ENCODE measurements at places on chromosomes 7 and 10.

DNA sequence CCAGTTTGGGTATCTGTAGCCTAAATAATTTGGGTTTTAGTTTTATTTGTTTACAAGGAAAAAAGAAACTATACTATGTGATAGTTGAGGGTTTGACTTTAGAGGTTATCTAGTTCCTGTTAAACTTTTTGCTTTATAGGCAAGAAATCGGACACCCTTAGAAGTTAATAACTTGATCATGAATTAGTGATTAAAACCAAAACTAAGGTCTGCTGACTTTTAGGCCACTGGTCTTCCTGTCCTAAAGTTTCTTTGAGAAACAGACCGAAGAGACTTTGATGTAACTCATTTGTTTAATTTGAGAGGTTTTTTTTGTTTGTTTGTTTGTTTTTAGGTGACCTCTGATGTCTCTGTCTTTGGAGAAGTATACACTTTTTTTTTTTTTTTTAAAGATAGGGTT is 59.7 kb downstream of the PHTF2 start:
- no peak for DNase-seq

DNA sequence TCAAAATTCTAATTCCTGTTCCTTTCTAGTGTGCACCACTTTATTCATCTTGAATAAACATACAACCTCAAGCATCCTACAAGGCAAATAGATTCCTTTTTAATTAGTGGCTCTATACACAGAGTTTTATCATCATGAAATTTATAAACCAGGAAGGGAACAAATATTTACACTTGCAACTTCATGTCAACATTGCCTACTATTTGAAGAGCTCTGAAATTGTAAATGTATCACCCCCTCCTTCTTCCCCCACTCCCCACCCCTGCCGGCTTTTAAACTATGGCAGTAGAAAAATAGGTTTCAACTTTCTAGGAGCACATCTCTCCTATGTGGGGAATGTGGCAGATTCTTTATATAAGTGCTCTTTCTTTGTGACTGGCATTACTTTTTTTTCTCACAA is 49.6 kb downstream of the KAT6B start:
- no peak for DNase-seq

GRCh38 chr7:149449897-149450296 is 11.0 kb downstream of the ZNF777 start:
- no peak for DNase-seq

DNA sequence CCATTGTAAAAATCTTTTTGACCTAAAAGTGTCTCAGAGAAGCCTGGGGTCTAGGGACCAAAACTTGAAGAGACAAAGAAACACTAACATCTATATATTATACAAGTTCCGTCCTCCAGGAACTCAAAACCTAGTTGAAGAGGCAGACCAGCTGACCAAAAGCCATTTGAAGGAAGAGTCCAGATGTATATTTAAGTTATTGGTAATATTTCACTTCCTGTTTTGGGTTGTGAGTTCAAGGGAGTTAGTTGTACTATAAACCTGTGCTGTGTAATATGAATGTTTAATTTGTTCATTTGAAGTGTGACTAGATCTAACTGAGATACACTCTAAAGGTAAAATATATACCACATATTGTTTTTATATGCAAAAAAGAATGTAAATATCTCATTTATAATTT is 45.0 kb downstream of the CDK1 start:
- no peak for DNase-seq

DNA sequence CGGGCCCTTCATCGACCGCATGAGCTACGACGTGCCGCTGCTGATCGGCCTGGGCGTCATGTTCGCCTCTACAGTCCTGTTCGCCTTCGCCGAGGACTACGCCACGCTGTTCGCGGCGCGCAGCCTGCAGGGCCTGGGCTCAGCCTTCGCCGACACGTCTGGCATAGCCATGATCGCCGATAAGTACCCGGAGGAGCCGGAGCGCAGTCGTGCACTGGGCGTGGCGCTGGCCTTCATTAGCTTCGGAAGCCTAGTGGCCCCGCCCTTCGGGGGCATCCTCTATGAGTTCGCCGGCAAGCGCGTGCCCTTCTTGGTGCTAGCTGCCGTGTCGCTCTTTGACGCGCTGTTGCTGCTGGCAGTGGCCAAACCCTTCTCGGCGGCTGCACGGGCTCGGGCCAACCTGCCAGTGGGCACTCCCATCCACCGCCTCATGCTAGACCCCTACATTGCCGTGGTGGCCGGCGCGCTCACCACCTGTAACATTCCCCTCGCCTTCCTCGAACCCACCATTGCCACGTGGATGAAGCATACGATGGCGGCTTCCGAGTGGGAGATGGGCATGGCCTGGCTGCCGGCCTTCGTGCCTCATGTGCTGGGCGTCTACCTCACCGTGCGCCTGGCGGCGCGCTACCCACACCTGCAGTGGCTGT is 1.2 kb downstream of the SLC18A3 start:
- DNase-seq: no peak

- no peak for DNase-seq
Measured at GRCh38 chr10:51542853-51543252, 156.5 kb downstream of the CSTF2T start.

DNA sequence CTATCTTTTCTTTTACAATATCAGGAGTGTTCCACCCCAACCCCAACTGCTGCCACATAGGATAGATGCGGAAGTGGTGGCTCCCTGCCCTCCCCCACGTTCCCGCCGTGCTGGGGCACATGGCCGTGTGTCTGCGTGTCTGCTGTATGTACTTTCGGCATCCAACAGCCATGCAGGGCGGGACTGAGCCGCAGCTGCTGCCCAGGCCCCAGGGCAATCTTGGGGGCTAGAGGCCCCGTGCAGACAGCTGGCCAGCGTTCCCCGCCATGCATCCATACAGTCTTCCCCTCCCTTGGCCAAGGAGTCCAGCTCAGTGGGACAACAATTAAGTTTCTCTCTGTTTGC is 162.7 kb downstream of the DGKB start:
- DNase-seq: no peak

DNA sequence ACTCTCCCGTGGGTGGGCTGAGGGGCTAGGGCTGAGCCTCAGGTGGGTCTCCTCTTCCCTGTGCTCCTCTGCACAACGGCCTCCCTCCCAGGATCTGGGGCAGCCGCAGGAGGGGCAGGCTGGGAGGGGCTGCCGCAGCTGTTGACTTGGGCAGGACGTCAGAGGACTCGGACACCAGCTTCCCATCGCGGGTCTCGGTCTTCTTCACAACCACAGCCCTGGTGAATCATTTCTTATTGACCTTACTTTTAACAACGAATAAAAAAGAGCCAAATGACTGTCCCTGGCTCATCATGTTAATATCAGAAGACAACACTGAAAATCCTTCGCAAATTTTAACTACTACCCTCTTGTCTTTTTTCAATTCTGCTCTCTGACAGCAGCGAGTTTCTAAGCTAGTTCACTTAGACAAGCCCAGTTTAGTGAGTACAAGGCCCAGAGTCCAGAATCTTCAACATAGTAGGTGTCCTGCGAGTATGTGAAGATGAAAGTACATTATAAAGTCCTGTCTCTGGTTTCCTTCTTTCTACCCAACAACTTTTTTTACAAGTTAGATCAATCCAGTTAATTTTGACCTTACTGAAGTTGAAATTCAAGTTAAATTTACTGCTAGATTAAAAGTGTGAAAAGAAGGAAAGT is 32.4 kb downstream of the CTNNA3 start:
- no peak for DNase-seq

GRCh38 chr7:96308253-96308949 is 13.5 kb downstream of the SLC25A13 start:
- DNase-seq: no peak

DNA sequence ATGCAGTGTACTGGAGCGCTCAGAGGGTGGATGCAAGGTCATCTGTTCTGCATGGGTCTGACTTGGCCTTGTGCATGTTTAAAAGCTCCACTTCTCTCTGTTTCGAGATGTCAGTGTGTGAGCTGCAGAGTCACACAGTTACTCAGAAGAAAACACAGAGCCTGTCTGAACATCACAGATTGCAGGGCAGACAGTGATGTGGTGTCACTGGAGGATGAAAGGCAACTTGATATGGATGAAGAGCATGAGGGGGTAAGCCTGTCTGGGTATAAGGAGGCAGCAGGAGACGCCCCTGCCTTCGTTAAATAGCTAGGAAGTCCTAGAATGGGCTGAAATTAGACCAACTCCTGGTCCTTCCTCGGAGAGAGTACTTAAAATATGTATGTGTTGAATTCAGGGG is 67.5 kb upstream of the LRRC18 start:
- DNase-seq: no peak

- no peak for DNase-seq
Measured at GRCh38 chr10:7808686-7809267, 9.5 kb upstream of the TAF3 start.

GRCh38 chr7:12102126-12102525 is 109.0 kb upstream of the TMEM106B start:
- no peak for DNase-seq

DNA sequence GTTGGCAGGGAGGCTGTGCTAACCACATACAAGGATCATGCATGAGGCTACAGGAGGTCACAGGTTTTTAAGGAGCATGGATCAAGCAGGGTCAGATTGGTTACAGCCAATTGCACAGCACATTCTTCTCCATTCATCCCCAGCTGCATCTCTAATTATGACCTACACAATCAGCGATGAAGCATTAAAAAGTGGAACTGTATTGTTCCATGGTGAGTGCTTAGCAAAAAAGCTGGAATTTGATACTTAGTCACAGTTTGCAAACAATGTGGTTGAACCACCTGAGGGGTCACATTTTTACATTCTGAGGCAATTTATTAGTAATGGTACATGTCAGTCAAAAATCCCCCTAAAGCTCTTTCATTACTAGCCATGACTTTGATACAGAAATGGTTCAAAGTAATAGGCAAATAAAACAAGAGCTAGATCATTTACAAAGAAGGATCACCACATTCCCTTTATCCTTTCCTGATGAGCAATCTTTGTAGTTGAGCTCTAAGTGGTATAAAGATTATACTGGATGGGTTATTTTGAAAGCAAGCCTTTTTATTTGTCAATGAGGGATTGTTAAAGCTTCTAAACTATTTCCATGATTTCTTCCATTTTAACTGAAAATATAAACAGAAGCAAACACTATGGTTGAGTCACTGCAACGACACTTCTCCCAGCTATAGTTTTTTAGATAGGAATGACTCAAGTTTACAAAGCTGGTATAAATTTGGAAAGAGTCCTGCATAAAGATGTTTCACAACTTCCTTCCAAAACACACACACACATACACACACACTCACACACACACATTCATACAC is 217.8 kb upstream of the SEMA3A start:
- DNase-seq: no peak

DNA sequence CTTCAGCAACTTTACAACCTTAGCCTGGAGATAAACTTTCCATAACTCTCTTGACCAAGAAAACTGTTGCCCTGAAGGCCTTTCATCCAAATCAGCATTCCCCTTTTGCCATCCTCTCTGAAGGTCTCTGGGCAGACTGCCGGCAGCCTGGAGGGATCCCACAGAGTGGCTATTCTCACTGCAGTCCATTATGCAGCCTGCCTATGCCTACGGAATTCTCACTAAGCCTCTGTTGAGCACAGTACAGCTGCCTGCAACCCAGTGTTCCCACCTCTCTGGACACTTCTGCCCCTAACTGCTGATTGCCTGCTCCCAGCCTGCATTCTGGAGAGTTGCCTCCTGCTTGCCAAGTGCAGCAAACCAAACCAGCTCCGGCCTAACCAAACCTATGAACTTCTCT is 548.9 kb upstream of the STEAP1 start:
- no peak for DNase-seq

DNA sequence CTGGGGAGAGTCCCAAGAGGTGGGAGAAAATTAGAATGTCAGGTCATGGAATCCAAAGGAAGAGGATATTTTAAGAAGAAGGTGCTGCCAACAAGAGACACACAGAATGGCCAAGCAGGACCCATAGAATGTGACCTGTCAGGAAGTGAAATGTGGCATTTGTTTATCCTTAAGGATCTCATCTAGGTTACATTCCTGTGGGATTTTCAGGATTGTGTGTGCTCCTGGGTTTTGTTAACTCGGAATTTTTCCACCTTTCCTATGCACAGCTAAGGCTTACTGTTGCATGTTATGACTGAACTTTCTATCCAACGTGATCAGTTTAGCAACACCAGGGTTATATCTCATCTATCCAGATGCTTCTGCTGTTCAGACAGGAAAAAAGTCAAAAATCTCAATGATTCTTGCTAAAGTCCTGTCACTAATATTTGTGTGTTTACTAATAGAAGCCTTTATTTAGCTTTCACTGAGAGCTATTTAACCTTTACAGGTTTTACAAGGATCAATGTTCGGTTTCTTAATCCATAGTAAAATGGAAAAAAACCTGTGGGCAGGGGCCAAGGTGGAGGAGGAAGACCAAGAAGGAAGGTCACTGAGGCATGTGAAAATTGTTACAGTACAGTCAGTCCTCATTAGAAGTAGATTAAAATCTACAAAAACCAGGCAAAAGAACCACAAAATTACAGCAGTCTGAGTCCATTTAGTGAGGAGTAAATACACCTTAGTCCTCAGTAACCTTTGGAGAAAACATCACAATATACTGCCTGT is 437.8 kb upstream of the NPVF start:
- no peak for DNase-seq

GRCh38 chr7:106070567-106071254 is 41.4 kb downstream of the SYPL1 start:
- DNase-seq: no peak

DNA sequence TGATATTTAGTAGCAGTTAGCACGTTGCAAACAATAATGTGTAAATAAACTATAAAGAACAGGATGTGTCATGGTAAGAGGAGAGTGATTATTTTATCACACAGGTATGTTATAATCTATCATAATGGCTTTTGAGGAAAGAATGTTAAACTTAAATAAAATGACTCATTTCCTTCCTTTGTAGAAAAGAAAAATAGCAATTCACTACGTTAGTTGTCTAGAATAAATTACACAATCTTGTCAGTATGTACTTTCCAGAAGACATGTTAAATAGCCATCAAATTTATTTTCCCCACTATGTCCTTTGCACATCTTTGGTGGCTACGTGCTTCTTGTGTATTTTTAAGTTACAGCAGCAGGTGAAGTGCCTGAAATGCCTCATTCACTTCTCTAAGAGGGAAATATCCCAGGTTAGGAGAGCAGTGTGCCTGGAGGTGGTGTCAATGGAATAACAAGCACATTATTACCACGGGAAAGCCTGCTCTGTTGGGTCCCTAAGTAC is 133.8 kb downstream of the SEMA3A start:
- no peak for DNase-seq

- no peak for DNase-seq
Measured at GRCh38 chr7:26052706-26053105, 99.3 kb upstream of the NFE2L3 start.

- DNase-seq: no peak
Measured at GRCh38 chr10:93445097-93445960, 36.8 kb downstream of the MYOF start.

DNA sequence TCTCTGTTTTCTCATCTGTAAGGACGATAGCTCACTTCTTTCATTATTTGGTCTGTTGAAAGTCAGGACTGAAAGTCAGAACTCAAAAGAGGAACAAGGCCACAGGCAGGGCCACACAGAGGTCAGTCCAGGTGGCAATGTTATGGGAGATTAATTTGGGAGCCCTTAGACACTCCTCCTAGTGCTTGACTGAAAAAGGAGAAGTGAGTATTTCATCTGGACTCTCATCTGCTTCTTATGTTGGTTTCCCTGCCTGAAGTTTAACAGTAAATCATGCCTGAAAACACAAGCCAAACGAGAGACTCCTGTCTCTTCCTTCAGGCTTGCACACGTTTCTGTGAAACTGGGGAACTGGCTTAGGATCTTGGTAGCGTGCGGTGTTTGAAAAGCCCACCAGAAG is 248.5 kb downstream of the BUB3 start:
- DNase-seq: no peak

GRCh38 chr10:109587366-109587765 is 335.9 kb downstream of the XPNPEP1 start:
- DNase-seq: no peak

- no peak for DNase-seq
Measured at GRCh38 chr10:66291133-66291532, 634.7 kb upstream of the LRRTM3 start.

GRCh38 chr10:48704156-48704555 is 19.5 kb downstream of the WDFY4 start:
- DNase-seq: no peak

Data from stimulated activated CD8-positive, alpha-beta memory T cell treated with anti-CD3 and anti-CD28 coated beads, Interleukin-4, amount 100 ng/mL, for 24 hours (primary cell).